K562 (cell line): ENCODE measurements at places on chromosomes 5 and 9.

DNA sequence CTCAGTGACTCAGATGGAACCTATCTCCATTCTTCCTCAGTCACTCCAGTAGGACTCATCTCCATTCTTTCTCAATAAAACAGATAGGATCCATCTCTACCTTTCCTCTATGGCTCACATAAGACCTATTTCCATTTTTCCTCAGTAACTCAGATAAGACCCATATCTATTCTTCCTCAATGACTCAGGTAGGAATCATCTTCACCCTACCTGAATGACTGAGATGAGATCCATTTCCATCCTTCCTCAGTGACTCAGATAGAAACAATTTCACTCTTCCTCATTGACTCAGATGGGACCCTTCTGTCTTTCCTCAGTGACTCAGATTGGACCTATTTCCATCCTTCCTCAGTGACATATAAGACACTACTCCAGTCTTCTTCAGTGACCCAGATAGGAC is 165.1 kb downstream of the FBXO4 start:
- no peak for DNase-seq

GRCh38 chr9:25677301-25678146 is 720 bp downstream of the TUSC1 start:
- DNase-seq: no peak

- DNase-seq: no peak
Measured at GRCh38 chr9:13607481-13608441, 328.3 kb upstream of the MPDZ start.

DNA sequence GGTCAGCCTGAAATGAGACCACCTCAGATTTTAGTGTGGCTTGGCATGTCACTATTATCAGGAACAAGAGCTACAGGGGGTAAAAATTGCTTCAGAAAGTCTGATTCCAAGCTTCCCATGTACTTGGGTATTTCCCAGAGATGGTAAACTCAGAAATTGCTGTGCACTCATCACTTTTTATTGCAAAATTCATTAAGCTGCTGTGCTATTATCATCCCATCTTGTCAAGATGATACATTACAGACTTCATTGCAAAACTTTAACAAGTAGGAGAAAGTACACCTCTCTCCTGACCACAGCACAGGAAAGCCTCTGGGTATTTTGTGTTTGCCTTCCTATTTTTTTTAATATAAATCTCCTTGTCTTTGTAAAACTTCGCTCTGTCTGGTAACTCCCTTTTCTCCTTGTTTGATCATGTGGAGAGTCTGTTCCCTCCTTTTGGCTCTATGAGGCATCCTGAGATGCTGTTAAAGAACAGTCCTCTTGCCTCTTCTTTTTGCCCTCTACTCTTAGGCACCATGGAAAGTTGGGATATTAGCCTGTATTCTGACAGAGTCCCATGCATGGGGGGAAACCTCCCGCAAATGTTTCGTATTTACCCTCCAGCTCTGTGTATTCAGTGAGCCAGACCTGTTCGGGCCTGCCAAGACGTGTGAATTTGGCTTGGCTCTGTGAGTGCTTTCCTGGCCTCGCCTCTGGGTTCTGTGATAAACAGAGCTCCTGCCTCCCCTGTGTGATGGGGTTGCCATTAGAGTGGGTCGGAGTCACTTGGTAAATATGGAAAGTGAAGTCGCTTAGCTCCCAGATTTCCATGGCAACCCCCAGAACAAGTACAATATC is 260.7 kb downstream of the NR3C1 start:
- no peak for DNase-seq

DNA sequence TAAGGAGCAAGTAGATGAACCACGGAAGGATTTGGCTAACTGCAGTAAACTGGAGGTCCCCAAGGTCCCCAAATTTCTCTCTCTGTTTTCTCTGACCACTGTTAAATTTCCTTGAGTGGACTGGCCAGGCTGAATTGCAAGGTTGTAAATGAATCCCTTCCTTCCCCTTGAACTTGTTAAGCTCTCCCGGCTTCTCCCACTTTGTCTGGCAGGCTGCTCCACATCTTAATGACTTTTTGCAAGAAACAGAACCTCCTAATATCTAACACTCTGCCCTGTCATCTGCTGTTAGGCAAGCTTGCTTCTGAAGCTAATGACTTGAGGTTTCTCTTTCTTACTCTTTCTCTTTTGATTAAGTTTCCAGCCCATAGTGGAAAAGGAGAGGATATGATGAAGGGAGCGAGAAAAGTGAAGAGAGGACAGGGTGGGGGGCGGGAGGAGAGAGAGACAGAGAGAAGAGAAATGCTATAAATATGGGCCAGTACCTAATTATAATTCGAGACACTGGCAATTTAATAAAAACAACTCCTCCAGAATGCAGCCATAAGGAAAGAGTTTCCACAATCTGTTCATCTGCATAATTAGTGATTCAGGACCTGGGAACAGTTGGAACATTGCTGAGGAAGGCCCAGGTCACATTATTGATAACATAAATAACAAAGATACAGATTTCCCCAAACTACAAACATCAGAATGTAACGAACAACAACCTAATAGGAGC is 437.3 kb upstream of the MPDZ start:
- DNase-seq: no peak

DNA sequence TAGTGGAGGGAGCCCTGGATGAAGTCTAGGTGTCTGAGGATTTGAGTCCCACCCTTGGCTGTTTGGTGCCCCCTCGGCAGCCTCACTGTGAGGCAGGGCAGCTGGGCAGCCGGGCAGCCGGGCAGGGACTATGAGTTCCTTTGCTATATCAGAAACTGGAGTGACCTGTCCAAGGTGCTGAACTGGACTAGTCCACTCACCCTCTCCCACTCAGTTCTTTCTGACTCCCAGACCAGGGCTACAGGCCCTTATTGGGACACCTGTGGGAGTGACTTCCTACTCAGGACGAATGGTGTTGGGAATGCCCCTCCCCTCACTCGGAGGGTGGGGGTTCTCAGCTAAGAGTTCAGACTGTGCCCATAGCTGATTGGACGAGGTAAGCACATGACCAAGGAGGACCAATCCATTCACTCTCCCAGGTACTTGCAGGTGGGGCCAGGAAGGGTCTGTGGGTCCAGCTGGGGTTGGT is 34.1 kb upstream of the RAPGEF1 start:
- DNase-seq: peak; percentile 68

GRCh38 chr5:37668524-37669047 is 171.3 kb downstream of the GDNF start:
- peak; percentile 43 for DNase-seq

DNA sequence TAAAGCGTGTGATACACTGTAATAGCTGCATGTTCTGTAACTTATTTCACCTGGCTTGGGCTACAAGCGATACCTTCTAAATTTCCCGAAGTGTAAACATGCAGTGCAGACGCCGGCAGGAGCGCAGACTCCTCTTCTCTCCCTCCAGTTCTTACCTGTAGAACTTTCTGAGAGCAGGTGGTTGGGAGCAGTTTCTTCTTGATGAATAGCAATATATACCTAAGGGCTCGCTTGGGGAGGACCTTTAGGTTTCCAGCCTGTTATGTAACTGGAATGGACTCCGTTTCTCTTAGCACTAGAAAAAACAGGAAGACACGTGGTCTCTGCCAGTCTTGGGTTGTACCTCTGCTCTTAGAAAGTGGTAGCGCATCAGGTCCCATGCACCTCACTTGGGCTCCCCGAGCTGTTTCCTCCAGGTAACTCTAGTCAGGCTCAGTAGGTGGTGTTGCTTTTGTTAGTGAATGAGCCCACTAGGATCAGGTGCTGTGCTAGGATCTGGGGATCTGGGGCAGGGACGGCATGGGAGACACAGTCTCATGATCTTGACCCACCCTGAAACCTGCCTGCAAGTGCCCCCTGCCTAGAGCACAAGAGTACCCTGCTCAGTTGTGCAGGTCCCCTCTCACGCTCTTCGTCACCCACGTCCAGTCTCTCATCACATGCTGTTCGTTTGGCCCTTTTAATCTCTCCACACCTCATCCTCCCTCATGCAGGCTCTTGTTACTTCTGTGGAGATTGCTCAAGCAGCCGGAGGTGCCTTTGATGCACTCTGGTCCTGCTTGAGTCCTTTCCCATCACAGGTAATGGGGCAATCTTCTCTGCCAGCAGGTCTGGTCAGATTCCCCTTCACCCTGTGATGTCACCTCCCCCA is 2.8 kb downstream of the TENT4A start:
- no peak for DNase-seq

DNA sequence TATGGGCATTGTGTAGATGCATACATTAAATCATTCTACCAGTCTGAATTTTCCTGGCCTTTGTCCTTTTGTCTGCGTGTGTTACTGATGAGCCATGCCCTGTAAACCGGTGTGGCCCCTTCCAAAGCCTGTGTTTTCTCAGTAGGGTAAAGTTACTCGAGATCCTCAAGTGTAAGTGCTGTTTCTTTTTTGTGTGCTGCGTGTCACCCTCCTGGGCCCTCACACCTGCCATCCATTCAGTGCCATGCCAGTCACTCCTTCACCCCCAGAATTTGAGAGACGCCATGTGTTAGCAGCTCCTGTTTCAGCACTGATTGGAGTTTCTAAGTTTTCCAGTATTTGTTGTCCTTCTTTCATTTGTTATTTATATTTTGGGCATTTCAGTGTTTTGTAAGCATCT is 288.2 kb downstream of the FANCC start:
- DNase-seq: no peak

DNA sequence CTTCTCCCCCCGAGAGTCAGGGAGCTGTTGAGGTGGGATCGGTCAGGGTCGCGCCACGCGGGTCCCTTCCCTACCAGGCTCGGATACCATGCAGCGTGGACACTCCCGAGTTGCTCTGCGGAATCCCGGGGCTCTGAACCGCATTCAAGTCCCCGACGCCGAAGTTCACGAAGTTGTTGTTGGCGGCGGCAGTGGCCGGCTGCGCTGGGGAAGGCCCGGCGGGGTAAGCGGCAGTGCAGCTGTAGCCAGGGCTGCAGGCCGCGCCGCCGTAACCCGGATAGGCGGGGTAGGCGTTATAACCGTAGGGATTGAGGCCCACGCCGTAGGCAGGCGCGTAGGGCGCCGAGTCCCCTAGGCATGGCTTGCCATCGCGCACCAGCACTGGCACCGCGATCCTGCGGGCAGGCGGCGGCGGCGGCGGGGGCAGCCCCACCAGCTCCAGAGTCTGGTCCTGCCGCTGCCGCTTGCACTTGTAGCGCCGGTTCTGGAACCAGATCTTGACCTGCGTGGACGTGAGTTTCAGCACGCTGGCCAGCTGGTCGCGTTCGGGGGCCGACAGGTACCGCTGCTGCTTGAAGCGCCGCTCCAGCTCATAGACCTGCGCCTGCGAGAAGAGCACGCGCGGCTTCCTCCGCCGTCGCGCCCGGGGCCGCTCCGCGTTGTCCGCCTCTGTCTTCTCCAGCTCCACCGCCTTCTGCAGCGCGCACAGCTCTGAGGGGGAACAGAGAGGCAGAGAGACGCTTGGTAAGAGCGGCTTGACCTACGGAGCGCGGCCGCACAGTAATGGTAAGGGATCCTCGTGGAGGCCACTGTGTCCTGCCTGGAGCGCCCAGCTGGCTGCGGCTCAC is 2.3 kb downstream of the NKX2-5 start:
- DNase-seq: no peak

GRCh38 chr9:18382243-18382642 is 91.7 kb upstream of the ADAMTSL1 start:
- DNase-seq: no peak

GRCh38 chr5:123119334-123119986 is 30.4 kb downstream of the PRDM6 start:
- DNase-seq: peak; percentile 25

- DNase-seq: no peak
Measured at GRCh38 chr5:157116483-157116954, 7.7 kb upstream of the HAVCR2 start.

DNA sequence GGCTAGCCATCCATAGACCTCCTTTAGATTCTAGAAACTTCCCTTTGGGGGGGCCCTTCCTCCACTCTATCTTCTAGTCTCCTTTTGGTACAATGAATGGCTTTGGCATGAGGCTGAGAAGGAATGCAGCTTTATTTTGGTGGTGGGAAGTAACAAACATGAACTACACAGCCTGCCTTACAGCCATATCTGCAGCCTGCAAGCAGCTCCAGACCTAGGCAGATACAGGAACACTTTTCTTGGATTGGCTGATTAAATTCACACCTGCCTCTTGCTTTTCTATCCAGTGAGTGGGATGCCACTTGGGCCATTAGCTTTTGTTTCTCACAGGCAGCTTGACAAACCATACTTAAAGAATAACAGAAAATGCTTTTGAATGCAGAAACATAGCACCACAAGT is 28.2 kb downstream of the NR6A1 start:
- peak; percentile 69 for DNase-seq

DNA sequence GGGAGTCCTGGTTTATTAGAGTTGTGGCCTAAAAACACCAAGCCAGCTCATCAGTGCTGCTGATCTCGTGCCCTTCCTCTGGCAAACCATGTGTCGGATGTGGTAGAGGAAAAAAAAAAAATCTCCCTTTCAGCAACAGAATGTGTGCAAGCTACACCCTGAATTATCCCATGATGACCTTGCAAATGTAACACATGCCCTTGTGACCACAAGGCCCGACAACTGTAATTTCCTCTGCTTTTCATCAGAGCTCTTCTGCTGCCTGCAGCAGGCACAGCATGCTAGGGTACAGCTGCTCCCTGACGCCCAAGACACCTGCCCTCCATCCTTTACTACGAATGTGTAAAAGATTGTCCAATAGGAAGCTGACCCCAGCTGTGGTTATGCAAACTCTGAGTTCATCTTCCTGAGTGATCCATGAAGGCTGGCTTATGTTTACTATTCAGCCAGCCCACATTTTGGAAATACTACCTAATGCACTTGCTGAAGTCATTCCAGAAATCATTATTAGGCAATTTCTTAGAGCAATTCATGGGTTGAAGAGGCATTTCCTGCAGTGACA is 14.6 kb upstream of the BNC2 start:
- no peak for DNase-seq

DNA sequence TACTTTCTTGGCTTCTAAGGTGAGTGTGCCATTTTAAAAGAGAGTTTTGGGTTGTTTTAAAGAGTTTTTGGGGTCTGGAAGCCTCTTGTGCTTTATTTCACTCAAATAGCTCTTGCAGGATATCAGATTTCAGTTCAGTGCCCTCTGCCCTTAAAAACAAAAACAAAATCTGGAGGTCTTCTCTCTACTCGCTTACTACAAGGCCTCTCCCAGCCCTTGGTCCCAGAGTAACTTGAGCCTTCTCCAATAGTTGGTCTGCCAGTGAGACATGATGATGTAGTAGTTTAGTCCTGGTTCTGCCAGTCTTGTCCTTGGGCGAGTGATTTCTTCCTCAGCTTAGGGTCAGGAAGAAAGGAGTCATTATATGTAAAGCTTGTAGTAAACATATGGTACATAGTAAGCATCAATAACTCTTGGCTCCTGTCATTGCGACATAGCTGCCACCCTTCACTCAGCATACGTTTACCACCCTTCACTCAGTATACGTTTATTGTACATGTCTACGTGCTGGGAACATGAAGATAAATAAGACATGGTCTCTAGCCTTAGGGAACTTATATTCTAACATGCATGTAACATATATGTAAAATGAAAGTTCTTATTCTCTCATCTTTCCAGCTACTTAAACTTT is 147.6 kb downstream of the MAN2A1 start:
- no peak for DNase-seq

DNA sequence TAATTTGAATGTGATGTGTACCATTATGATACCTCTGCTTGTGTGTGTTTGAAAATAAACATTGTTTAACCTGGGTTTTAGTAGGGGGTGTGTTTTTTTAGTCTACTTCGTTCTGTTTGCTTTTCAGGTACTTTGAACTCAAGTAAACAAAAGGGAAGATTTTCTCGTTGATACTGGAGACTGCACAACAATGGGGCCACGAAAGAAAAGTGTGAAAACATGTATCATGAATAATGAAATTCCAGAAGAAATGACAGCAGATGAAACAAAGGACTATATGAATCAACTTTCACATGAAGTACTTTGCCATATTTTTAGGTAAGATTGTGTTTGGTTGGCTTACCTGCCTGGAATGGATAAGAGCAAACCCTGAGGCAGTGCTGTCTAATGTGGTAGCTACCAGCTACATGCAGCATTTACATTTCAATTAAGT is 10.8 kb downstream of the FBXO38 start:
- no peak for DNase-seq
